ENCODE measurements at places on chromosomes 7 and 10.

DNA sequence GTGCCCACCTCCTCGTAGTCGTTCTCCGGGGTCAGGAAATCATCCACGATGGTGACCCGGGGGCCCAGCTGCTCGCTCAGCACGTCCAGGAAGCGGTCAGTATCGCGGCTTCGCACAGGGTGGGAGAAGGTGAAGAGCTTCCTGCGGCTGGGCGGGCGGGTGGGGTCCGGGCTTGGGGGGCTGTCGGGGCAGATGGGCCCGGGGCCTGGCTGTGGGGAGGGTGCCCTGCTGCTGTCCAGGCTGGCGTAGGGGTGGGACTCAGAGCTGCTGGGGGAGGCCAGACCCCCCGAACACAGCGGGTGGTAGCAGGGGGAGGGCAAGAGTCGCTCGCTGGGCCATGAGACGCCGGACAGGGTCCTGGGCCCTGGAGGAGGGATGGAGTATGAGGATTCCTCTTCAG lies 42.3 kb downstream of the GRID2IP start:
- no peak for DNase-seq

DNA sequence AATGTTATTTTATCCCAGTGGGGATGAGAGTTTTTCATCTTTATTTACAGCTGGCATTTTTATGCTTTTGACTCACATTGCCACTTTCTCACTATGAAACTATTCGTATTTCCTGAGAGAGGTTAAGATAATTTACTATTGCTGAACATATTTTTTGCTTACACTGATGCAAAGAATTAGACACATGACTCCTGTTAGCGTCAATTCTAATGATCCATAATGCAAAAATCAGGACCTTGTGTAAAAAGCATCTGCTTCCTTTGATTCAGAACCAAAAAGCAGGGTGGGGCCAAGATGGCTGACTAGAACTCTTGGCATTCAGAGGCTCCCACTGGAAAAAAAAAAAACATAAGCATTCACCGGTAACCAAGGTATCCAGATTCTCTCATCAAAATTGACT lies 464.8 kb downstream of the SEMA3D start:
- no peak for DNase-seq

DNA sequence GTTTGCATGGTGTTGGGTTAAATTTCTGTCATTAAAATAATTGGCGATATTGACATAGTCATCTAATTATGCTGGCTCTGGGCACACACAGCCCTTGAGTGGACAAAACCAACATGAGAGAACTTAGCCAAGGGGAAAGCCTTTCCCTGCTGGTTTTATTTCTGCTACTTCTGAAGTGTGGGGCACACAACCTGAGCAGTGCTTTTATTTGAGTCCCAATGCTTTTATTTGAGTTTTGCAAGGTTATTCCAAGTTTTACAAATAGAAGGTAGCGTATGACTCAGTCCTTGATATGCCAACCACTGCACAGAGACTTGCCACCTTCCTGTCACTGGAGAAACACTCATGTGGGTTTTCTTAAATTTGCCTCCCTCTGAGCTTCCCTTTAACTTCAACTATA lies 145.7 kb downstream of the EGFR start:
- DNase-seq = no peak

GRCh38 chr10:6275022-6275997 lies 72.6 kb downstream of the PFKFB3 start:
- DNase-seq = peak; percentile 80

GRCh38 chr7:152956006-152956405 lies 196.5 kb downstream of the ACTR3B start:
- no peak for DNase-seq

DNA sequence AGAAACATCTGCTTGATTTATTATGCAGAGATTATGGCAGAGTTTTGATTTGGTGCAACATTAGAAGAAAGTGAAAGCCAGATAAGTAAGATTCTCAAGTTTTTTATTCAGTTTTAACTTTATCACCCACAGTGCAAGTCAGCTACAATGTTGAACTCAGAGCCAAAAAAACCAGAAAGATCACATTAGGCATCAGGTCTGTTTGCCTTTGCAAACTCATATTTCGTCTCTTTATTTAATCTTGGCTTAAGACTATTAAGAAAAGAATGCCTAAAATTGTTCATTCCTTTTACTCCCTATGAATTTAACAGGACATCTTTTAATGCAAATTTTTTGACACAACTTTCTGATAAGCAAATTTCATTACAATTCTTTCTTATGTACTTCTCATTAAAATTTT lies 76.0 kb upstream of the TMEM26 start:
- DNase-seq = no peak

GRCh38 chr7:139600306-139600705 lies 76.8 kb downstream of the CLEC2L start:
- no peak for DNase-seq

- no peak for DNase-seq
Measured at GRCh38 chr10:110916554-110917346, 2.2 kb downstream of the BBIP1 start.

DNA sequence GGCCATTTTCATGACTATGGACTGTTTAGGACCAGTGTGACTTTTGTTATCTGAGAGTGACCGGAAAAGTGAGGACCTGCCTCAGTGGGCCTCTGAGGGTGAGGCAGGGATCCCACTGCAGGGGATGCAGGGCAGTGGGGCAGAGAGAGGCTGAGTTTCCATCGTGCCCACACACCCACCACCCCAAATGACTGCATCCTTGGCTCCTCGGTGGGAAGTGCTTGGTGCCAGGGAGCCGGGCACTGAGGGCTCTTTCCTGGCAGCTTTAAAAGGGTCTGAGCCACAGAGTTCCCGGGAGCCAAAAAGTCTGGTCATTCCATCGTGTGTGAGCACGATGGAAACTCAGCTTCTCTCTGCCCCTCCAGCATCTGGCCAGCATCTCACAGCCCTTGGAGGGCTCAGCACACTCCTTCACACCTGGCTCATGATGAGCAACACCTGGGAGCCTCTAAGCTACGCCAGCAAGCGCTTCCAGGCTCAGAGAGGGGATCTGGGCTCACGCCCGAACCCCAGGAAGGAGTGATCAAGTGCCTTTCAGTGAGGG lies 59.1 kb downstream of the RAMP3 start:
- no peak for DNase-seq

DNA sequence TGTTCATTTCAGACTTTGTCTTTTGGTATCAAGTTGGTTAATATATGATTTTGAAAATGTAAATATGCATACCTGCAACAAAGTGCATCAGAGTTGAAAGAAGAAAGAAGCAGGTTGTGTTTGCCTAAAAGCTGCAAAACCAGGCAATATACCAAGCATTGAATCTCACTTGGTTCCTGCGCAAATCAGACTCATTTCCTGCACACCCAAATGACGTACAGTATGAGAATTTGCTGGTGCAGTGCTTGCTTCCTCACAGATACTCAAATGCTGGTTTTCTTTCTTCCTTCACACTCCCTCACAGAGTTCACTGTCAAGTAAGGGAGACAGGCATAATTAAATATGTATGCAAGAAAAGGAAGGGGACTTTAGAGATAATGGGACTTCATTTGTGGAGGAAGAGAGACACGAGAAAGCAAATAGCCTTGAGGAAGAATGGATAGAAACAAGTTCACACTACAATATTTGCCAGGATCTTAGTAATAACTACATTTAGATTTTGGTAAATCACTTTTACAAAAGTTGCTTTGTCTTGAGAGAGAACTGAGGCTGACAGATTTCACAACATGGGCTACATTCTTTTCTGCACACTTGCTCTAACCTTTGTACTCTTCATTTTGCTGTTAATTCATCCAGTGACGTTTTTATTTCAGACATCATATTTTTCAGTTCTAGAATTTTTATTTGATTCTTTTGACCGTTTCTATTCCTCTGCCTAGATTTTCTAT lies 56.9 kb upstream of the AOAH start:
- DNase-seq = no peak

DNA sequence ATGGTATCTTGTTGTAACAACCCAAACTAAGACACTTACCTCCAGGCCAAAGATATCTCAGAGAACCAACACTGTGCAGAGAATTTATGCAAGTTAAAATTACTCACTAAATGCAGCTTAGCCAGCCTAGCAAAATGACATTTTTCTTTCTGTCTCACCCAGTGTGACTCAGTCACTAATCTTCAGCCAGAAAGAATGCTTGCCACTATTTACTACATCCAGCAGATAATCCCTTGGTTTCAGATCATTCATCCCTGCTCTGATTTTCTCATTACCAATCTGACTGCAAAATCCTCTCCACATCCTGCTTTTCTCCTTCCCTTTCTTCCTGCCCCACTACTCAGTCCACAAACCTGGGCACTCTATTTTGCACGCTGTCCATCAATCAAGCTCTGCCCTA lies 93.5 kb upstream of the NEBL start:
- no peak for DNase-seq

DNA sequence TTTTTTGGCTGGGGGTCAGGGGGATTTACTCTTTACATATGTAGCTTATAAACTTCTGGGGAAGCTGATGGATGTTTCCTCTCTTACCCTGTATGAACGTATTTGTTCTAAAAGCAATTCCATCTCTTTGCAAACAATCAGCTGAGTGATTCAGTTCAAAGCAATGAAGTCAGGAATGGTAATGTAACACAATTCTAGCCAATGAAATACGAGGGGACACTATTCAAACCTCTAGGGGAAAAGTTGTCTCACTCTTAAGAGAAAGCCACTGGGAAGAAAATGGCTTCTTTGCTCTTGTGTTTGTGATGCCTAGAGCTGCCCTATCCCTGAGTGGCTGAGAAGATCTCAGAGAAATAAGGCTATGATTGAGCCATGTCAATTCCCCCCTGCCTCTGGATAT lies 134.8 kb upstream of the SEMA3C start:
- DNase-seq = no peak

GRCh38 chr7:112515989-112516388 lies 35.2 kb downstream of the LSMEM1 start:
- no peak for DNase-seq

DNA sequence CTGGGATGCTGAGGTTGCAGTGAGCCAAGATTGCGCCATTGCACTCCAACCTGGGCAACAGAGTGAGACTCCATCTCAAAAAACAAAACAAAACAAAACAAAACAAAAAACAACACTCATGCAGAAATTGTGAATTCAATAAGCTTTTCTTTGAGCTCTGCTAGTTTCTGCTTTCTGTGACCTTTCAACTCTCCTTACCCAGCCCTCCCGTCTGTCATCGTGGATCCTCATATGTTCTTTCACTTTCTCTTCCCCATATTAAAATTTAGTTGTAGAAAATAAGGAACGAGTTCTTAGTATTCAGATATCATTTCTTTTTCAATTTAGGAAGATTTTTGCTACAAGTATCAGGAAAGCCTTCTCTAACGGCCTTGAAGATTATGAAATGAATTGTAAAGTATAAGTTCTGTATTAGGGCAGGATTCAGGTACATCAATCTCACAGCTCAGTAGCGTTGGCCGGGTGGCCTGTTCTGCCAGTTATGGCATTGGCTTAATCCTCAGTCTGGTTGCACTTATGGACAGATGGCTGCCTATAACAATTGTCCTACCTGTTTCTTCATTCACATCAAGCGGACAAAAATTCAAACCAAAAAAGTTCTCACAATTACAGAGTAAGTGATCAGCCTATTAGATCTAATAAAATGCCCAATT lies 1167.0 kb downstream of the SORCS3 start:
- no peak for DNase-seq

DNA sequence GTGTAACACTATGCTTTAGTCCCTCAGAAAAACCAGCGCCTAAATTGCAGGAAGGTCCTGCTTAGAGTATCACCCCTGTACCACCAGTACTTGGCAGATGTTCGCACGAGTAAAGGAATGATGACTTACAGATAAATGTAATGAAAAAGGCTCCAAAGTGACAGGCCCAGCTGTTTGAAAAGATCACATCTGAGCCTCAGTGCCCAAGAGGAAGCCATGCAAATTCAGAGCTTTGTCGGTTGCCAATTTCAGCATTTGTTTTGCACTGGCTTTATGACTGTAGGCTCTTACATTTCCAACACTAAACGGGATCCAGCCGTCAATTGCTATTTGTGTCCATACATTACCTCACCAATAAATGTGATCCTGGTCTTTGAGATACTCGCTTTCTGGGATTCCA lies 60.6 kb upstream of the GAD2 start:
- no peak for DNase-seq

DNA sequence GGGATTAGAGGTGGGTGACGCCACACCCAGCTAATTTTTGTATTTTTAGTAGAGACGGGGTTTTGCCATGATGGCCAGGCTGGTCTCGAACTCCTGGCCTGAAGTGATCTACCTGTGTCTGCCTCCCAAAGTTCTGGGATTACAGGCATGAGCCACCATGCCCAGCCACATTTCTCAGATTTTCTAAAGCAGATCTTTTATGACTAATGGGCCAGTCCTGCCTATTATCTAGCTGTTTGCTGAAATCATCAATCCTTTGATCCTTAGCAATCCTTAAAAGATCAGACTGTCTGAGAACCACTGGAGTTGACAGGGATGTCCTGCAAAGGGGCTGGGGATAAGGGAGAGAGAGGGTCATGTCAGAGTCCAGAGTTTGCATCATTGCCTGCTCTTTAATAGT lies 21.2 kb upstream of the ABCA13 start:
- DNase-seq = no peak

DNA sequence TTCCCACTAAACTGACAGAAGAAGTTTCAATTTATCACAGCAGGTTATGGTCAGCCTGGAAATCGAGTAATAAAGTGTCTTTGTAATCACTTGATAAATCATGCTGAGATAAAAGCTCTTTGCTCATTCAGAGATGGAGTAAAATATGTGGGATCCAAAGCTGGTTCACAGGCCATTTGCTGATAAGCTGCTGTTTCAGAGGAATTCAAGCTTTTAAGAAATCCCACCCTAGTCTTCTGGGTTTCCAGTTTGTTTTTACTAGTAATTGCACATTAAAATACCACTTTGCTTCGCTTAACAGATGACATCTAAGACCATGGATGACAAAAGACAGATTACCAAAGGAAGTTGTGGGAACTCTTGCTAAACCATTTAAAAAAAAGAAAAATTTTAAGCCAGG lies 37.4 kb upstream of the CDK6 start:
- no peak for DNase-seq

GRCh38 chr10:124403548-124403947 lies 15.2 kb downstream of the OAT start:
- no peak for DNase-seq

GRCh38 chr7:97017192-97018125 lies 7.2 kb downstream of the DLX5 start:
- no peak for DNase-seq

- DNase-seq = no peak
Measured at GRCh38 chr7:97174303-97174702, 56.8 kb downstream of the SDHAF3 start.

Data from transverse colon (tissue), 4 donors.